NCI-H524 treated with DMSO at 0.1 percent for 48 hours (cell line): ENCODE measurements at places on chromosomes 6 and 20.

DNA sequence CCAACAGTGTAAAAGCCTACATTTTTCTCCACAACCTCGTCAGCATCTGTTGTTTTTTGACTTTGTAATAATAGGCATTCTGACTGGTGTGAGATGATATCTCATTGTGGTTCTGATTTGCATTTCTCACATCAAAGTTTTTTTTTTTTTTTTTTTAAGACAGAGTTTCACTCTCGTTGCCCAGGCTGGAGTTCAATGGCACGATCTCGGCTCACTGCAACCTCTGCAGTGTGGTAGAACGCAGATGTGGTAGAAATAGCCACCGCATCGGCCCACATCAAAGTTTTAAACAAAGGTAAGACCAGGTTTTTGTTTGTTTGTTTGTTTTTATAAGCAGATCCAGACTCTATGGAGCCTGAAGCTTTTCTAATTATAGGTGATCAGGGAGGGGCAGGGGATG lies 12.7 kb upstream of the PPP1R3G start:
- no peak for DNase-seq

- no peak for DNase-seq
Measured at GRCh38 chr6:34056305-34057108, 89.4 kb downstream of the GRM4 start.

DNA sequence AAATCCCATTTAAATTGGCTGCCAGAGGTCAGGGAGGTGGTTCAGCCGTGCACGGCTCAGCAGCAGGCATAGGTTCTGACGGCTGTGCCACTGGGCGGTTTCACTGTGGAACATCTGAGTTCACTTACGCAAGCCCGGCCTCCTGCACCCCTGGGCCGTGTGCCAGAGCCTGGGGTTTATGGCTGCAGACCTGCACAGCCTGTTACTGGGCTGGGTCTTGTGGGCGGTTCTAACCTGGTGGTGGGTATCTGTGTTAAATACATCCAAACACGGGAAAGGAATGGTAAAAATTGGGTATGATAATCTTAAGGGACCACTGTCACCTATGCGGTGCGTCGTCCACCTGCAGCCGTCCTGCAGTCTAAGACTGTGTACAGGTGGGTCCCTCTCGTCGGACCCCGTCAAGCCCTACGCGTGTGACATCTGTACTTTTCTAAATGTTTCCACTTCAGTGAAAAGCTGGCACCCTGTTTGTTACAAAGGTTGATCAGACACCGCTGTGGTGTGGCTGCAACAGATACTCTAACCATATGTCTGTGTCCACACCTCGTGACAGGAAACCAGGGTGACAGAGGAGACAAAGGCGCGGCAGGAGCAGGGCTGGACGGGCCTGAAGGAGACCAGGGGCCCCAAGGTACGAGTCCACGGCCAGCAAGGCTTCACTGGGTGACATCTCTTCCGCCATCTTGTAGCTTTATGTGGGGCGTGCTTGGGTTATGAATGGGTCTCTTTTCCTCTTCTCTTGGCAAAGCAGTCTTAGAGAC lies 21.5 kb downstream of the COL9A3 start:
- DNase-seq, result peak; percentile 5

- DNase-seq, result no peak
Measured at GRCh38 chr20:12036142-12036541, 118.4 kb downstream of the BTBD3 start.

DNA sequence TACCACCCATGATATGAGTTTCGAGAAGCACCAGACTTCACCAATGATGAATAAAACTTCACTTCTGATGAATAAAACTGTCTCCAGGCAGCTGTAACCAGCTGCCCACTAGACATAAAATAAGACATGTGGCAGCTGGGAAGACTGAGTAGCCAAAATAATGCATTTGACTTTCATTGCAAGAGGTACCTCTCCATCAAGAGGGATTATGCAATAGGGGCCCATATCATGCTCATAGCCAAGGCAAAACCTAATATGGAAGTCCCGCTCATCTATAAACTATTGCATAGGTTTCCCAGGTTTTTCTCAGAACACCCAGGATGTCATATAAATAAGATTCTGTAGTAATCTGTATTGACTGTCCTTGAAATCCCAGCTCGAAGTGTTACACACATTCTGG lies 155.5 kb downstream of the SIM1 start:
- no peak for DNase-seq

- DNase-seq, result no peak
Measured at GRCh38 chr6:38176797-38177751, 357.5 kb downstream of the ZFAND3 start.

DNA sequence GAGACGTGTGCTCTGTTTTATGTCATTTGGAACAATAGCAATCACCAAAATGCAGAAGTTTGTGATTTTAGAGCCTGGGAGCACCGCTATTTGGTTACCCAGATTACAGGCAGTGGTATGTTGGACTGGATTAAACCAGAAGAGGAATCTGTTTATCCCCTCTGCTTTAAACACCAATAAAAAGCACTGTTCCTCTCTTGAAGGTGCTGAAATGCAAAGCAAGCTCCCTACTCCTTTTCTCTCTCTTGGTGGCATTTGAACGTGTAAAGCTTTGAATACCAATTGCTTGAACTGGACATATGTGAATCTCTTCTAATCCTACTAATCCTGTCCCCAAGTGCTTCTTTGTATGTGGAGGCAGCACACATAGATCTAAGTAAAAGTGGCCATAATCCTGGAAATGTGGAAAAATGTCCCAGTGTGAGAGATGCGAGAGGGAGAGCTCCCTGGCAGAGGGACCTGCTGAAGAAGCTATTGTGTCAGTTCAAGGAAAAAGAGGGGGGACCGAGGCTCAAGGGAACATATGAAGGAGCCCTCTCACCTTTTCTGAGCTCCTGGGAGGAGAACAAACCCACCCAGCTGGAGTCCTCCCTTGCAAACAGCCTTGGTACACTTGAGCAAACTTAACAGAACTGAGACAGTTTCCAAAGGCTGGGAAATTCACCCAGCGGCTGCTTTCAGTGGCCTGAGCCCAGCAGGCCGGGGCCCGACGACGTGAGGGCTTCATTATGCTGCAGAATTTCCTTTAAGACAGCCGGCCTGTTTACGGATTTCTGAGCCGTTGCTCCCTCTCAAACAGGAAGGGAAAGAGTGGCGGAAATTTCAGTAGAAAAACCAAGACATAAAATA lies 18.8 kb upstream of the OLIG3 start:
- DNase-seq, result peak; percentile 90

- no peak for DNase-seq
Measured at GRCh38 chr20:40463171-40463570, 225.9 kb downstream of the MAFB start.

- no peak for DNase-seq
Measured at GRCh38 chr6:160871320-160871719, 120.2 kb upstream of the MAP3K4 start.

- peak; percentile 99 for DNase-seq
Measured at GRCh38 chr20:3871550-3872265, 17.5 kb upstream of the PANK2 start.

DNA sequence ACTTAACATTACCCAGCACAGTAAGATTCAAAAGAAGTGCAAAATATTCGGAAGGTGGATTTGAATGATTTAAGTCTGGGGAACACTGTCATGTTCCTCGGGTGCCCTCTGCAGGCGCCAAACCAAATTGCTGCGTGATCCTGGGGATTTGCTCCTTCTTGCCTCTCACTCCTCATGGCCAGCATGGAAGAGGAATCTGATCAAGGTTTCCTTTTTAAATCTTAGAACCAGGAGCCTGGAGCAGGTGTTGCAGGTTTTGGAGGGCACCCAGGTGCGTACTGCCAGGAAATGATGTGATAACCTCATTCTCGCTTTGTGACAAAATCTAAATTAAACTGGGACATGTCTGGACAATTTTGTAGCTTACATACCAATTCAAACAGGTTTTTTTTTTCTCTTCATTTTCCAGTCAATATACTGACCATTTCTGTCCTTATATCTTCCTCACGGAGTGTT lies 8.1 kb upstream of the PFDN4 start:
- peak; percentile 1 for DNase-seq

GRCh38 chr20:62792940-62793756 lies 3.1 kb upstream of the MRGBP start:
- no peak for DNase-seq

DNA sequence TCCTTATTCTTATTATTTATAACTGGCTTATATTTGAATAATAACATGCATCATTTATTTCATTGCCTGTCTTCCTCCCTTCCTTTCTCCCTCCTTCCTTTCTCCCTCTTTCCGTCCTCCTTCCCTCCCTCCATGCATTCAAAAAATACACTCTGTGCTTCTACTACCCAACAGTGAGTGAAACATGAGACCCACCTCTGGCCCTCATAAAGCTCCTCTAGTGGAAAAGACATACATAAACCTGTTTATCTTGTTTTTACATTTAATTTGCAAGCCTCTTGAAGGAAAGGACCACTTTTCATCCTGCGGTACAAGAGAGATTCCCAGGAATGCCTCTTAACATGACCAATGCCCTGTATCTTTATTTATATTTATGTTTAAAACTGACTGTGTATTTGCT lies 21.8 kb upstream of the ISM1 start:
- no peak for DNase-seq

DNA sequence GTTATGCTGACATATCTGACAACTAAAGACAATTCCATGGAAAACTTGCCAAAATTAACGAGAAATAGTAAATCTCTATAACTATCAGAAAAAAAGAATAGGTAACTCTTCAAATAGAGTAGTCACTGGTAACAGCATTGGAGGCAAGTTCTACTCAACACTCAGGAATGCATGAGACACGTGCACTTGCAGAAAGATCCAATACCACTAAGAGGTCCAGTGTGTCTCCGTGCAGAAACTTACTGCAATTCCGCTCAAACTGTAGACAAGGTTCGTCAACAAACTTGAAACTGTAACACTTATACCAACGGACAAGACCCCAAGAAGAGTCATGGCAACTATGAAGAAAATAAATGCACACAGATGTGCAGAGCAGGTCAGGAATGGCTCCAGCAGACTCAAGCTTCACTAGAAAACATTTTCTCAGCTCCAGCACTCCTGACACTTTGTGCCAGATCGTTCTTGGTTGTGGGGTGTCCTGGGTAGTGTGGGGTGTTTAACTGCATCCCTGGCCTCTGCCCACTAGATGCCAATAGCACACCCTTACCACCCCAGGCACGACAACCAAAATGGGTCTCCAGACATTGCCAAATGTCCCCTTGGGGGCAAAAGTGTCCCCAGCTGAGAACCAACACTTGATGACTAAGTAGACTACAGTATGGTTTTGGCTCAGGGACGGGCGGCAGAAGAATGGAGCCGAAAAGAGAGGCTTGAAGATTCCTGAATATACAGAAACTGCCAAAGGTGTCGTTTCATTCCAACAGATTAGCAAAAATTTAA lies 134.8 kb downstream of the DTNBP1 start:
- no peak for DNase-seq

GRCh38 chr6:37787216-37787615 lies 32.3 kb upstream of the ZFAND3 start:
- no peak for DNase-seq

DNA sequence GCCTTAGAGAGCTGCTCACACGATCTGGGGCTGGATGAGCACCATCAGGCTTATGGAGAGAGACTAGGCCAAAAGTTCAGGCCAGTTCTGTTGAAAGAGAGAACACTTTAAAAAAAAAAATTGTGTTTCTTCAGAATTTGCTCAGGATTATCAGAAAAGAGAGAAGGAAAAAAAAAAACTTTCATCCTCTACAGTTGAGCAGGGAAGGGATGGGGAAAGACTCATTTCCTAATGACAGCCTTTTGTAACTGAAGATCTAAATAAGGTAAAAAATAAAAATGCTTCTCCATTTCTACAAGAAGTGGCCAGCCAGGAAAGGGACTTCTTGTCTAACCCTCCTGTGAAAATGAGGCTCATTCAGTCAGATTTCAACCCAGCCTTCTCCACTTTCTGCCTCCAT lies 134.8 kb downstream of the LY86 start:
- DNase-seq, result no peak

DNA sequence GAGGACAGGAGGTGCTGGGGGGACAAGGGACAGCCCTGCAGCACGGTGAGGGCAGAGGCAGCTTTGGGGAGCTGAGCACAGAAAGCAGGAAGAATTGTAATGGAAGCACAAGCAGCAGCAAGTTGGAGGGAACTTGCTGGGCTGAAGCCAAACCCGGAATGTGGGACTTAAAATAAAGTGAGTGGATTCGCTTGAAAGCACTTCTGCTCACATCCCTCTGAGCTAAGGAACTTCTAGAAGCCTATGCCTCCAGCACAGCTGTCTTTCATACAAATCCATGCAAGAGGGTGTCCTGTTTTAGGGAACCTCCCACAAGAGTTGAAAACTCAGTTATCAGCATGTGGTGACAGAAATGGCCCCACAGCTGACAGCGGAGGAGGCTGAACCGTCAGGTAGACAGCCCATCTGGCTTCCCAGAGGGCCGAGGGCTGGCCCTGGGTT lies 71.4 kb upstream of the MLN start:
- DNase-seq, result peak; percentile 16

- no peak for DNase-seq
Measured at GRCh38 chr6:109496036-109496772, 13.2 kb upstream of the ZBTB24 start.

DNA sequence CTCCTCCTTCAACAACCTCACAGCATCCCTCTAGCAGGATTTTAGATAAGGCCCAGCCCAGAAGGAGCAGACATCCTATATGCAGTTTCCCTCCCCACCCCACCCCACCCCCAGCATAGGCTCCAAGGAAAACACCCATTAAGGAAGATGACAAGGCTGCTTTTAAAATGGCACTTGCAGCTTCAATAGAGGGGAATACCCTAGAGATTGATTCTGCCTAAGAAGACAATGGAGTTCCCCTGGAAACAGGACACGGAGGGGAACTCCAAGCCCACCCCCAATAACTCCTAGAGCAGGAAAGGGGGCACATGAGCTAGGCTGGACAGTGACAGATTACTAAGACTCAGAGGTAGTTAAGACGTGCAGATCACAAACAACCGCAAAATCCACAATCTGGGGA lies 34.7 kb downstream of the CPNE5 start:
- DNase-seq, result no peak
